Activated CD4-positive, alpha-beta T cell treated with anti-CD3 and anti-CD28 coated beads, Interleukin-2, amount 50 U/mL, for 4 hours (primary cell): ENCODE measurements at places on chromosomes 4 and X.

- DNase-seq: no peak
These were observed 13.1 kb downstream of the ACSL1 start for GRCh38 chr4:184812651-184813181.

DNA sequence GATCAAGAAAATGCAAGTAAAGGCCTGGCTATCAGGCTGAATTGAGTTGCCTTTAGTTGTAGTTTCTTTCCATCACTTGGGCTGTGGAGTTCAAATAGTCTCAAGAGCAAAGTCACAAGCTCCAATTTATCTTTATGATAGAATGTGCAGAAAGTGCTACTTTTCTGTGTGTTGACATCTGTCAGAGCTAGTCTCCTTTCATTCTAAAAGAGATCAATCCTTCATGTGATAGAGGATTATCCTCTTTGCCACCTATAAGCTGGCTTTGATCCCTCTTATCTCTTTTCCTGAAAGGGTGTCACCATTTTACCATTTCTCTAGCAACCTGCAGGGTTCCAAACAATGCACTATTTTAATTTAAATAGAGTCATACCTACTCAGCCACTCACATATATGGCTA is 224.9 kb downstream of the TEX13A start:
- no peak for DNase-seq

DNA sequence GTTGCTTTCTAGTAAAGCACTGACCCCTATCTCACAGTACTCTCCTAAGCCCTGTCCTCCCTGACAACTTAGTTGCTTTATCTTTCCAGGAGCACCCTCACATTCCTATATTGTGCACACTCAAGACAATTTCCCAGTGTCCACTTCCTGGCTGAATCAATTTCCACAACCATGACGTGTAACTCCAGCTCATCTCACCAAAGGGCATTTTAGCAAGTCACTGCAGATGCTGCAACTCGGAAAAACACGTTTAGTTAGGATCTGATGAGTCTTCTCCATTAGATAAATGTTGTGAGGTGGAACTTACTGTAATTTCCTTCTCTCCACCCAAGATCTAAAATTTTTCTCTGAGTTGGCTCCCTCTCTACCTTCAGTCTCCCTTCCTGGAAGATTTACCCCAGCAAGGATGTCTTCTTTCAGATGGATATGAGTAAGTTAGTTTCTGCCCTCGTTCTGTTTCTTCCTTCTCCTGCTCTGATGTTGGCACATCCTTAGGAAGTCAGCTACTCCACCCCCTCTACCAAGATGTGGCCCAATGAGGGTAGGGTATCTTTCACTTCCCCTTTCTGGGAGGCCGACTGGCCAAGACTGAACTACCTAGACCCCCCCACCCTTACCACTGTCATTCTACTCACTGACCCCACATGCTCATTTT is 28.8 kb upstream of the IL13RA1 start:
- DNase-seq: no peak

GRCh38 chr4:152700151-152700550 is 20.4 kb upstream of the TMEM154 start:
- DNase-seq: no peak

DNA sequence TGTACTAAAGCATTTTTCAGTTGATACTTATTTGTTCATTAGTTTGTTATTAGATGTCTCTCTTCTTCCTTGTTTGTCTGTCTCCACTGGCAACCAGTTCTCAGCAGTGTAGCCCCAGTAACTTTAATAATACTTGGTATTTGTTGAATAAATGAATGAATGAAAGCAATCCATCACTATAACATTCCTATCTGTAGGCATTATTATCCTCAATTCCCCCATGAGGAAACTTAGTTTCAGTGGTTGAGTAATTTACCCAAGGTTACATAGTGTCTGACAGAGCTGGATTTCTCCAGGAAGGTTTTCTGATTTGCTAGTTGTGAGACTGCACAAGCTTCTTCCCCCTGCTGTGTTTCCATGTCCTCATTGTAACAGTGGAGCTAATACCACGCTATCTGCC is 27.8 kb upstream of the MAOB start:
- no peak for DNase-seq

DNA sequence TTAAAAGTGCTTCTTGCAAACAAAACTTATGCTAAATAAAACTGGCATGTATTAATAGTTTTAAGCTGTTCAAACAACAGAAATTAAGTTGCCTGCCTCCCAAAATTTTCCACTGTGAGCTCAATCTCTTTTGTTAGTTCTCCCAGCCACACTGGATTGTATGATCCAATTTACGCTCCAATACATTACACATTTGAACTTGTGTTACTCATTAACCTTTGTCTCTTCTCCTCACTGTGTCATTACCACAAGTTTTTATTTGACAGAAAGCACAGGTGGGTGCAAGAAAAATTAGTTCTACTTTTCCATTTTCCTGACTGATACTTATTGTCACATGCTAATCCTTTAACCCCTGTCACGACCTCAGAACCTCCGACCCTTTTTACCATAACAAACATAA is 55.5 kb downstream of the SHISA3 start:
- DNase-seq: no peak

DNA sequence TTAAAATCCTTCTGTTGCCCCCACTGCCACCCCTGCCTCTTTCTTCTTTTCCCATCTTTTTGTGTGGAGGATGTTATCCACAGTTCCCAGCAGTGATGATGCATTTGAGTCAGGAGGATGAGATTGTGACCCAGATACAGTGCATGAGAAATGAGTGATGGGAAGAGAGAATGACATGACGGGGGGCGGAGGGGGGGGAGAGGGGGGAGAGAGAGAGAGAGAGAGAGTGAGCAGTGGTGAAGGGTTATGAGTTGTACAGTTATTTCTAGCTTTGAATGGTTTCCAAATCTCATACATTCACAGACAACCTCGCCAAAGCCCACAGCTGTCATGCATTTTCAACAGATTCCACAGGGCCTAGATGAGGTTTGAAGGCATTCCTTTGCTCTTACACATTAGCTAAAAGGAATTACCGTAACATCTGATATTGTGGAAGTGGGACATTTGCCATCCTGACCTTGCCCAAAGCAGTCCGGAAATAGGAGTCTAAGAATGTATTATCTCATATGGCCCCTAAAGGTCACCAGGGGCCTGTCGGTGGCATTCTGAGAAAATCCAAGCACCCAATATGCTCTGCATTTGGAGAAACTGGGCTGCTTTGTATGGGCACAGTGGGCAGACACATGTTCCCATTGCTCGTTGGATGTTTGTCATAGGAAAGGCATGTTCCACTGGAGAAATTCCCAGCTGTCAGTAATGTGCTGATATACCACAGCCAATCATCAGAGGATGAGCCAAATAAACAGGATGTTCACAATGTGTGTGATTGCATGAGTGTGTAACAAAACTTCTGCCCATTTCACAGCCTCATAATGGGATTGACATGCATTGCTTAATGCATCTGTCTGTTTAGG is 435.8 kb downstream of the SPRY1 start:
- DNase-seq: no peak

DNA sequence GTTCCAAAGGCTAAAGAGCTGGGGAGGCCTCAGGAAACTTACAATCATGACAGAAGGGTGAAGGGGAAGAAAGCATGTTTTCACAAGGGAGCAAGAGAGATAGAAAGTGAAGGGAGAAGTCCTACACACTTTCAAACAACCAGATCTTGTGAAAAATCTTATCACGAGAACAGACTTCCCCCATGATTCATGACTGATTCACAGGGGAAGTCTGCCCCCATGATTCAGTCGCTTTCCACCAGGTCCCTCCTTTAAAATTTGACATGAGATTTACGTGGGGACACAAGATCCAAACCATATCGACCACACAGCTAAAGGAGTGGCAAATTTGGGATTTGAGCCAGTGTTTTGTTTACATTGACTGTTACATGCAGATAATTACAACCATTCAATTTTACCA is 971.1 kb upstream of the HS3ST1 start:
- no peak for DNase-seq

DNA sequence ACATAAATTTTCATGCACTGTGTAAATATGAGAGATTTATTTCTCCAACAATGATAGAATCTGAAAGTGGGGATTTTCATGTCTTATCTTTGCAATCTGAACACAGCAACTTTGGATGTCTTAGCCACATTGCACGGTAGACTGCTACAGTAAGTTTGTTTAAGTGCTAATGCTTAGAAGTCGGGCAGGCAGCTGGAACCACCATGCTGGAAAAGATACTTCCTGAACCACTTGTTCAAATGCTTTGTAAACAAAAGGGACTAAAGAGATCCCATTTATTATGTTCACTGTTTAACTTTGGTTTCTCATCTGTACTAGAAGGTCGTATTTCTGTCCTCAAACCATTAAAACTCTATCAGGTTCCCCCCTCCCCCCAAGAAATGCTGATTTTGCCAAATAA is 555.9 kb upstream of the DIPK2B start:
- no peak for DNase-seq

DNA sequence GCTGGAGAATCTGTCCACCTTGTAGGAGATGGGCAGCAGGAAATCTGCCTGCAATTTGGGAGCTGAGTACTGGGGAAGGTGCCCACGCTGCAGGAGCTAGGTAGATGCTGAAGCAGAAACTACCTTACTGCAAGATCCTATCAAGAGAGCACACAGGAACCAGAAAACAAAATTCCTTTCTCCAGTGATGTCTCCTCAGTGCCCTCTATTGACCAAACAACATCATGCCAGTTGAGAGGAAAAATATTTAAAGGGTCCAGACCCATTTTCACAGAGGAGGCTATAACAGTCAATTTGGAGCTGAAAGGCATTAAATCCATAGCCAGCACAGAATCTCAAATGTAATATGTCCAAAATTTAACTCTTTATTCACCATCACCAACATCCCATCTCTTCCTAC is 406.8 kb downstream of the SLITRK2 start:
- no peak for DNase-seq

DNA sequence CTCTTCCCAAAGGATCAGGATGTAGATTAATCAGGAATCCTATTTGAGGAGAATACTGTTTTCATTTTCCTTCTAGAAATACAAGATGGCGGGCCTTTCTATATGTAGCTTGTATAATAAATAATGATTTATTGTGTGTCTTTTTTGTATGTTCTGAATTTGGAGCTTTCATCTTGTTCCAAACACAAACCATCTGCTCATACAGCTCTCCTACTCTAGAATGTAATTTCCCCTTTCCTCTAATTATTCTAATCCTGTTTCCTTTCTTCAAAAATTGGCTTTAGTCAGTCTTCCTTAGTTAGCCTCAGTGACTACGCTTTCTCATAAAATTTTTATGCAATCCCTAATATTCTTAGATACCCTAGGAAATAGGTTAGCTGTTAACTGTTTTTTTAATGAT is 422.2 kb downstream of the INPP4B start:
- DNase-seq: no peak

DNA sequence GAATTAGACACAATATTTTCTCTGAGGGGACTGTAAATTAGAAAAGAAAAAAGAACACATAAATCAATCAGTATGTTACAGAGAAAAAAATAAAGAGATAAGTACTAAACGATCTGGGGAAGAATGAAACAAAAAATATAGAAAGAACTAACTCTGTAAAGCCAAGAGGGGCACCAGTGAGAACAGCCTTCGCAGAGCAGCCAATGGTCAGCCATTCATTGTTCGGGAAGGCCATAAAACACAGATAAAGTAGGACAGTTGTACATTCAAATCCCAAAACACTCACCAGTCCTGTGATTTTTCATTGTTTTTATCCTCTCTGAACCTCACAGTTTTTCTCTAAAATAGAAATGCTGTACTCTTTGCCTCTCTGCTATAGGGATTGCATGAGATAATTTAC is 127.9 kb downstream of the NEK1 start:
- no peak for DNase-seq

- no peak for DNase-seq
These were observed 150.7 kb upstream of the SFRP2 start for GRCh38 chr4:153939570-153939969.

DNA sequence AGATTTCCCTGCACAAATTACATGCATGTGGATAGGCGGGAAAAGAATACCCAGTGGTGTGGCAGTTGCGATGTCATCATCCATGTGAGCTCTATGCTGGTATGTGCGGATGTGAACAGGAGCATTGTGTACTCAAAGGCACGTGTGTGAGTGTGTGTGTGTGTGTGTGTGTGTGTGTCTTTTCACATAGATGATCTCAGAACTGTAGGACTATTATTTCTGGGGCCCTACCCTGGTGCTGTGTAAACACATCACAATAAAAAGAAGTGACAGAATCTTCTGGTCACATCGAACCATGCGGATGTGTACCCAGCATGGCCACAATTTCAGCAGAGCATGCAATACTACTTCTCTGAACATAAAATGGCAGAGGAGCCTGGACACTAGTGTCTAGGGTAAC is 624.8 kb downstream of the MID1IP1 start:
- no peak for DNase-seq

- DNase-seq: no peak
These were observed 171.7 kb downstream of the STK32B start for GRCh38 chr4:5222951-5223350.

DNA sequence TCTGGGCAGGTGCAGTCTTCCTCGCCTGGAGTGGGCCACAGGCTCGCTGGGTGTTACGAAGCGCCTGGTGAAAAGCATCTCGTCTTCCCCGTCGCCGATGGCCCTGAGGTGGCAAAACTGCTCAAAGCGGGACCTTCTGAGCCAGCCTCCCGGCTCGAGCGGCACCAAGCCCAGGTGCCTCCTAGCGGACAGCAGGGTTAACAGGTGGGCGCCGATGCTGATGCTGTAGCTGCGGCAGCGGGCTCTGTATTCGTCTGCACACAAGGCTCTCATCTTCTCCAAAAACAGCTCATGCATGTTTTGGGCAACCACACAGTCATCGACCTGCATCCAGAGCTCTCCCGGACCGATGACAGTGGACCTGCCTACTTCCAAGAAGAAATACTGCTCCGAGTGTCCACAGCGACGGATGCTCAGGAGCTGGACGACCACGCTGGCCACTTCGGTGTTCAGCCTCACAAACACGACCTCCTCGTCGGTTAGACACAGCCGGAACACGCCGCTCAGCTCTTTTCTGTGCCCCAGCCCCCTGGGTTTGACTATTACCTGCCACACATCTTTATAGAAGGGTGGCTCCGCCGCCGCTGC is 1.2 kb downstream of the IRS4 start:
- no peak for DNase-seq

DNA sequence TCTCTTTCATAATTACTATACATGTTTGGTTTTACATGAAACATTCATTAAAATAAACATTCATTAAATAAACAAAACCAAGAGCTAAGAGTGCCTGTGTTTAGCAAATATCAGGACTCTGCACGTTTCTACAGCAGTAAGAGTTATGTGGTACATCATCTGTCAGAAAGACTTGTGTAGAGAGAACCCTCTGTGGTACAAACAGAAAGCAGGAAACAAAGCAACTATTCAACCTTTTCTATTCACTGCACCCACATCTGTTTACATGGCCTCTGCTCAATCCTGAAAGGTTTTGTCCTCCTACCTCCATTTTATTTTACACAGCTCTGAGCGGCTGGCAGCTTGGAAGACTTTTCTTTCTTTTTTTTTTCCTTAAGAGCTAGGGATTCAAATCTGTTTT is 90.7 kb upstream of the PCDH18 start:
- no peak for DNase-seq
